ENCODE measurements at places on chromosomes 1 and 21. TPM values are rescaled to one million over a fixed set of nuclear protein-coding genes. Genes with fewer than 3 reads are reported as not detected.

DNA sequence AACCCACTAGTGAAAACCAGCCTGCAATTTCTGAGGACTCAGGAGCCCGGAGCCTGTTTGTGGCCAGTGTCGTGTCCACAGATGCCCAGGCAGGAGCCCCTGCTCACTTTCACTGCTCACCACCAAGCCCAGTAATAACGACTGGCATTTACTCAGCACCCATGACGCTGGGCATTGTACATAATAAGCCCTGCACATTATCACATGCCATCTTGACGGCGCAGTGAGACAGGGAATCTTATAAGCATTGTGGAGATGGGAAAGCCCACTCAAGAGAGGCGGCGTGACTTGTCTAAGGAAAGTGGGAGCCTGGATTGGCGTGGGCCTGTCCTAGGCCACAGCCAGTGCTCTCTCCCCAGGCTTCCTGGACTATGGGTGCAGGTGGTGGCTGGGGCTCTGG, 28.8 kb upstream of the PEF1 start:
- H3K36me3 ChIP-seq, result peaks cover 22% of the 10 kb centered on the region
- DNase-seq, result no peak
- no peaks in the 10 kb centered on the region for H3K27me3 ChIP-seq
- H3K27ac ChIP-seq, result no peak overlapping the region
- H3K4me3 ChIP-seq, result no peak overlapping the region

DNA sequence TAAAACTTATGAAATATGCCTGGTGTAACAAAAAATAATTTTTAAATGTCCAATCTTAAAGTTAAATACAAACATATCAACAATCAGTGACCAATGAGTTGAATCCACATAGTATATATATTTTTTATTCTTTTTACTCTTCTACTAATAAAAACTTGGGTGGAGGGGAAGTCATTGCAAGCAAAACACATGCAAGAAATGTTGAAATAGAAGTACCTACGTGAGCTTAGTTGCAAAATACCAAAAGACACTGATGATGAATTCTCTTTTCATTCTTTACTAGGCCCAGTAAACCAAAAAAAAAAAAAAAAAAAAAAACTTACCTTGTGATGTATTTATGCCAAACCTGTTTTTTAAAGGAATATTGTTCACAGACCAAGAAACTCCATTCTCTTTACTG, 26.4 kb upstream of the PLA2G4A start:
- H3K27ac ChIP-seq, result no peak overlapping the region
- H3K4me3 ChIP-seq, result no peak overlapping the region
- H3K36me3 ChIP-seq, result no peaks in the 10 kb centered on the region
- H3K27me3 ChIP-seq, result no peaks in the 10 kb centered on the region
- no peak for DNase-seq

- DNase-seq, result no peak
- H3K36me3 ChIP-seq, result peaks cover 56% of the 10 kb centered on the region
- no peak overlapping the region for H3K27ac ChIP-seq
- H3K4me3 ChIP-seq, result no peak overlapping the region
- H3K27me3 ChIP-seq, result no peaks in the 10 kb centered on the region
- no peaks in the 10 kb centered on the region for H3K4me1 ChIP-seq
Observed at GRCh38 chr1:100217834-100218233, 31.8 kb downstream of the DBT start.

- no peak overlapping the region for H3K4me3 ChIP-seq
- H3K4me1 ChIP-seq, result no peaks in the 10 kb centered on the region
- no peak overlapping the region for H3K27ac ChIP-seq
- no peaks in the 10 kb centered on the region for H3K27me3 ChIP-seq
- no peaks in the 10 kb centered on the region for H3K36me3 ChIP-seq
Observed at GRCh38 chr1:83090195-83090594, 908.7 kb downstream of the TTLL7 start.

GRCh38 chr1:248811514-248812490, 13.9 kb downstream of the SH3BP5L start:
- H3K27ac ChIP-seq, result no peak overlapping the region
- peaks cover 55% of the 10 kb centered on the region for H3K36me3 ChIP-seq
- peak; percentile 78 for DNase-seq
- H3K27me3 ChIP-seq, result no peaks in the 10 kb centered on the region
- peaks cover 23% of the 10 kb centered on the region for H3K4me1 ChIP-seq

- peaks cover 10% of the 10 kb centered on the region for H3K36me3 ChIP-seq
- H3K4me1 ChIP-seq, result no peaks in the 10 kb centered on the region
- no peak overlapping the region for H3K27ac ChIP-seq
- DNase-seq, result no peak
- no peak overlapping the region for H3K4me3 ChIP-seq
Observed at GRCh38 chr1:233261206-233261605, 34.3 kb downstream of the PCNX2 start.

DNA sequence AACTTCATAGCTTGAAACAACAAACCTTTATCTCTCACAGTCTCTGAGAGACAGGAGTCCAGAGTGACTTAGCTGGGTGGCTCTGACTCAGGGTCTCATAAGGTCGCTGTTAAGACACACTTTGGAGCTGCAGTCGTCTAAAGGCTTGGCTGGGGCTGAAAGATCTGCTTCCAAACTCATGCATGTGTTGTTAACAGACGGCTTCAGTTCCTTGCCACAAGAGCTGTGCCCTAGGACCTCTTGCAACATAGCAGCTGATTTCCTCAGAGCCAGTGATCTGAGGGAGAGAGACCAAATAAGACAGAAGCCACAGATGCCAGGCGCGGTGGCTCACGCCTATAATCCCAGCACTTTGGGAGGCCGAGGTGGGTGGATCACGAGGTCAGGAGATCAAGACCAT, 176.8 kb downstream of the DISC1 start:
- no peak overlapping the region for H3K4me3 ChIP-seq
- H3K36me3 ChIP-seq, result no peaks in the 10 kb centered on the region
- no peak overlapping the region for H3K27ac ChIP-seq
- DNase-seq, result no peak
- H3K27me3 ChIP-seq, result no peaks in the 10 kb centered on the region
- peaks cover 12% of the 10 kb centered on the region for H3K4me1 ChIP-seq

DNA sequence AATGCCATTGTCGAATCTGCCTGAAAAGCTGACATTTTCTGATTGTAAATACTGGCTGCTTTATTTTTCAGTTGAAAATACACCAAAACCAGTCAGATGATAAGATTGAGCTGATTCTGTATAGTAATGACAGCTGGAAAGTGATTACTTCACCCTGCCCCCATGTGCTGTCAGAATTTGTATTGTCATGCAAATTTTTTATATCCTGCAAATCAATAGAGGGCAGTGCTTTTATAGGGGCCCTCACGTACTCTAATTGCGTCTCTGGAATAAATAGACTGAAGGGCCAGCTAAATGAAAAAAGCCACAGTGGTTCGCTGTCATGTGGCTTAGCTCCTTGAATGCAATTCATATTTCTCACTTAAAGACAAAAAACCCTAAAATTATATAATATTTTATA, 208.6 kb downstream of the LHX8 start:
- no peak overlapping the region for H3K27ac ChIP-seq
- DNase-seq, result no peak
- no peaks in the 10 kb centered on the region for H3K27me3 ChIP-seq
- no peaks in the 10 kb centered on the region for H3K4me1 ChIP-seq
- H3K36me3 ChIP-seq, result no peaks in the 10 kb centered on the region
- no peak overlapping the region for H3K4me3 ChIP-seq

GRCh38 chr1:67571901-67572593, 113.0 kb upstream of the GADD45A start:
- no peak for DNase-seq
- H3K27ac ChIP-seq, result no peak overlapping the region
- H3K4me1 ChIP-seq, result peaks cover 30% of the 10 kb centered on the region
- H3K4me3 ChIP-seq, result no peak overlapping the region
- H3K36me3 ChIP-seq, result no peaks in the 10 kb centered on the region

- H3K4me1 ChIP-seq, result peaks cover 5% of the 10 kb centered on the region
- H3K27me3 ChIP-seq, result no peaks in the 10 kb centered on the region
- peak within 1 kb of the TSS; percentile 56 for H3K27ac ChIP-seq
- H3K36me3 ChIP-seq, result no peaks in the 10 kb centered on the region
- DNase-seq, result peak; percentile 87
- peak within 1 kb of the TSS; percentile 52 for H3K4me3 ChIP-seq
Observed at GRCh38 chr1:147225193-147225730, at the start of gene FMO5. FMO5 (minus strand) TSS chr1:147225339; CDS start chr1:147225029, 310 bp downstream.

- H3K27me3 ChIP-seq, result no peaks in the 10 kb centered on the region
- no peaks in the 10 kb centered on the region for H3K4me1 ChIP-seq
- no peak overlapping the region for H3K27ac ChIP-seq
- H3K36me3 ChIP-seq, result no peaks in the 10 kb centered on the region
Observed at GRCh38 chr1:77434967-77435366, 153.1 kb downstream of the AK5 start.

DNA sequence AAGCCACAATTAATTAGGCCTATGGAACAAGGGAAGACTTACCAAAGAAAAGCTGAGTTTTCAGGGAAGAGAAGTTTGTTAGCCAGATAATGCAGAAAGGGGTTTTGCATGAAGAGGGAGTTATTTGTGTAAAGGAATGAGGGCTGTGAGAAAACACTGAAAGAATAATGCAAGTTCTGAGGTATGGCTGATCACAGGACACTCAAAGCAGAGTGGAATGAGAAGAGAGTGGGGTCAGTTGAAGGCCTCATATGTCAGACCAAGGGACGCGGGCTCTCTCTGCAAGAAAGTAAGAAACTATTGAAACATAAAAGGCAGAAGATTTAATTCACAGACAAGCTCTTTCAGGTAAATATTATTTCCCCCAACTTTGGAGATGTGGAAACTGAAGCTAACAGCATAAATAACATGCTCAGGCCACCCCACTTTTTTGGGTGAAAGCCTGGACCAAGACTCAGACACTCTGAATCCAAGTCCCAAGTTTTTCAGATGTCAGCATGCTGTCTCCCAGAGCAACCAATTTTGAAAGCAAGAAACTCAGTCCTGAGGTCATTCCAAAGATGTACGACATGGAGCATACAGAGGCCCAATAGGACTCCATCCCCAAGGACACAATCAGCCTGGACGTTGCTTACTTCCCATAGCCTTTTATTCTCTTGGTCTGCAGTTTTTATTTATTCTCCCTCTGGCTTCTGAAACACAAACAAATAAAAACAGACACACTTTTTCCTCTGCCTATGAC, 47.3 kb upstream of the FGGY start:
- no peak for DNase-seq
- H3K4me1 ChIP-seq, result no peaks in the 10 kb centered on the region
- no peak overlapping the region for H3K27ac ChIP-seq
- no peak overlapping the region for H3K4me3 ChIP-seq
- H3K36me3 ChIP-seq, result no peaks in the 10 kb centered on the region

- H3K4me3 ChIP-seq, result no peak overlapping the region
- no peak overlapping the region for H3K27ac ChIP-seq
- H3K36me3 ChIP-seq, result no peaks in the 10 kb centered on the region
- DNase-seq, result no peak
Observed at GRCh38 chr21:36769051-36769839, 70.3 kb downstream of the SIM2 start.

- peaks cover 83% of the 10 kb centered on the region for H3K36me3 ChIP-seq
- DNase-seq, result no peak
- H3K27ac ChIP-seq, result no peak overlapping the region
- no peak overlapping the region for H3K4me3 ChIP-seq
Observed at GRCh38 chr1:39003794-39004193, 12.7 kb downstream of the AKIRIN1 start.

DNA sequence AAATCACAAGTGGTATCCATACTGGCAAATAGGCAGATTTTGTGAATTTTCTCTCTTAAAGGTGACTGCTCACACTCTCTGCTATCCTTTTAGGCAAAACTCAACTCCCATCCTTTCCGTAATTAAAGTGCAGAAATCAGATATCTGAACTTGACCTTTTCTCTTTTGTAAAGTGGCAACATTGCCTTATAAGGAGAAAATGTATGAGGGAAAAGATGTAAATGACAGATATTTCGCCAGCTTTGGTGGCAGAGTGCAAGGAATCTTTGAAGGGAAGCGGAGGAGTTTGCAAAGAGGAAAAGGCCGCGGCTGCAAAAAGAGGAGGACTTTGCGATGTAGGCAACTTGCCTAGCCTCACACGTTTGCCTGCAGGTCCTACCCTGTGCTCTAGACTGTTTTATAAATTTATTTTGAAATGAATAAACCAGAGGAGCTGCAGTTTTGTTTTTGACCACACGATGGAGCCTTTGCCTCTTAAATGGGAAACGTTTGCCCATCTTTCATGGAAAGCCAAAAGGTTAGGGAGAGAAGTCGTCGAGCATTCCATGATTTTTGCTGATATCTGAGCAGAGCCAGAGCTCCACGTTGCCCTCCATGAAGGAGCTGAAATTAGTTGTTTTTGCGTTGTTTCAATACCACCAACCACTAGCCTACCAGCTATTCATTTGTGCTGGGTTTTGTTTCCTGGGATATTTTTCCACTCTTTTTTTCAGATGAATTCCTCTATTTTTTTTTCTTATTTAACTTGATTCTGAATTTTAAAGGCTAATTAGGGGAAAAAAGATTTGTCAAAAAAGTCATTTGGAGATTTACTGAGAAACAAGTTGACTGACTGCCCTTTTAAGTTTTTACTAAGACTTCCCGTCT, 242.3 kb downstream of the LMX1A start:
- H3K27me3 ChIP-seq, result peaks cover 32% of the 10 kb centered on the region
- no peak overlapping the region for H3K4me3 ChIP-seq
- no peaks in the 10 kb centered on the region for H3K36me3 ChIP-seq
- no peak for DNase-seq
- no peaks in the 10 kb centered on the region for H3K4me1 ChIP-seq

DNA sequence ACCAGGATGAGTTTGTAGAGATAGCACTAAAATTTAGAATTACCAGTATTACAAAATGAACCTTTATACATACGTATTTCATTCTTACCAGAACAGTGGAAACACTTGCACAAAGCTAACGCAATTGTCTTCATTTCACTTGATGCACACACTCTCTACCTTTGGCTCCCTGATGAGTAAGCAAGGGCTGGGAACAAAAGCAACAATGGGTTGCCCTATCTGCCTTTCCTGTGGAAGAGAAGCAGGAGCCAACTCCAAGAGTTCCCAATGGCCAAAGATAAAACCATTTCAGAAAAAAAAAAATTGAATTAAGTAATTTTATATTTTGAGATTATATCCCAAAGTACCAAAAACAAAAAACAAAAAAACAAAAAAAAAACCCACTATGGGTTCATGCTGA, 344.1 kb upstream of the GREM2 start:
- no peak overlapping the region for H3K4me3 ChIP-seq
- H3K27me3 ChIP-seq, result no peaks in the 10 kb centered on the region
- H3K4me1 ChIP-seq, result no peaks in the 10 kb centered on the region
- DNase-seq, result no peak
- no peak overlapping the region for H3K27ac ChIP-seq

- H3K4me3 ChIP-seq, result no peak overlapping the region
- peaks cover 19% of the 10 kb centered on the region for H3K4me1 ChIP-seq
- H3K27ac ChIP-seq, result no peak overlapping the region
- H3K36me3 ChIP-seq, result no peaks in the 10 kb centered on the region
Observed at GRCh38 chr1:157092831-157093230, 6.8 kb downstream of the ETV3L start.

Gene MAP10
- total RNA-seq, result 0.89 TPM

Gene CFHR3
- not detected for total RNA-seq

Gene CD160
- total RNA-seq, result not detected

Gene CD247
- not detected for total RNA-seq

Gene TDRD10
- total RNA-seq, result 1.7 TPM

Gene PLA2G2C
- not detected for total RNA-seq
